ENCODE measurements at places on chromosomes 13 and 19.

GRCh38 chr13:32107474-32107873, 75.9 kb downstream of the FRY start:
- H3K36me3 ChIP-seq: peaks cover 2% of the 10 kb centered on the region
- no peaks in the 10 kb centered on the region for H3K4me1 ChIP-seq
- no peak overlapping the region for H3K4me3 ChIP-seq
- DNase-seq: no peak
- H3K27ac ChIP-seq: no peak overlapping the region

- H3K27ac ChIP-seq: peak overlapping the region; percentile 98
- no peak for DNase-seq
- H3K36me3 ChIP-seq: peaks cover 18% of the 10 kb centered on the region
- H3K4me3 ChIP-seq: peak overlapping the region; percentile 91
Measured at GRCh38 chr13:32316028-32316339, 676 bp downstream of the BRCA2 start.

DNA sequence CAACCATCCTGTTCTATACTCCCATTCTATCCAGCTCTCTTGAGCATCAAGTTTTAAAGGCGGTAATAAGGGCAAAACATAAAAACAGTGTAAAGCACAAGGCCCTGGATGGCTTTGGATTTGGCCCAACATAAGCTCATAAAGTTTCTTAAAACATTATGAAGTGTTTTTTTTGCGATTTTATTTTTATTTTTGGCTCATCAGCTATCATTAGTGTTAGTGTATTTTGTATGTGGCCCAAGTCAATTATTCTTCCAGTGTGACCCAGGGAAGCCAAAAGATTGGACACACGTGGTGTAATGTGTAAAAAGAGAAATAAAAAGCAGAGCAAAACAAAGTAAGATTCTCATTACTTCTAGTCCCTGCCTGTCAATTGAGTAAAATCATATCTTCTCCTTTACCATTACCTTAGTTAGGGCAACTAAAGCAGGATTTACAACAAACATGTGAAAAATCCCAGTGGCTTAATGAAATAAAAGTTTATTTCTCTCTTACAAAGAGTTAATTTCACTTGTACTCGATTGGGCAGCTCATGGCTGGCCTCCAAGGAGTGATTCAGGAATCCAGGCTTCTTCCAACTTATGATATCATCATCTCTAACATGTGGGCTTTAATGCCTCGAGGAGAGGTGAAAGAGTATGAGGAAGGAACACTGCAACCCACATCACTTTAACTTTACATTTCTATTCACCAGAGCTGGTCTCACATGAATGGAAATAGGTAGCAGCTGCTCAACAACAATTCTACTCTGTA, 725.2 kb upstream of the SLITRK1 start:
- no peak overlapping the region for H3K27ac ChIP-seq
- no peaks in the 10 kb centered on the region for H3K36me3 ChIP-seq
- H3K27me3 ChIP-seq: no peaks in the 10 kb centered on the region

DNA sequence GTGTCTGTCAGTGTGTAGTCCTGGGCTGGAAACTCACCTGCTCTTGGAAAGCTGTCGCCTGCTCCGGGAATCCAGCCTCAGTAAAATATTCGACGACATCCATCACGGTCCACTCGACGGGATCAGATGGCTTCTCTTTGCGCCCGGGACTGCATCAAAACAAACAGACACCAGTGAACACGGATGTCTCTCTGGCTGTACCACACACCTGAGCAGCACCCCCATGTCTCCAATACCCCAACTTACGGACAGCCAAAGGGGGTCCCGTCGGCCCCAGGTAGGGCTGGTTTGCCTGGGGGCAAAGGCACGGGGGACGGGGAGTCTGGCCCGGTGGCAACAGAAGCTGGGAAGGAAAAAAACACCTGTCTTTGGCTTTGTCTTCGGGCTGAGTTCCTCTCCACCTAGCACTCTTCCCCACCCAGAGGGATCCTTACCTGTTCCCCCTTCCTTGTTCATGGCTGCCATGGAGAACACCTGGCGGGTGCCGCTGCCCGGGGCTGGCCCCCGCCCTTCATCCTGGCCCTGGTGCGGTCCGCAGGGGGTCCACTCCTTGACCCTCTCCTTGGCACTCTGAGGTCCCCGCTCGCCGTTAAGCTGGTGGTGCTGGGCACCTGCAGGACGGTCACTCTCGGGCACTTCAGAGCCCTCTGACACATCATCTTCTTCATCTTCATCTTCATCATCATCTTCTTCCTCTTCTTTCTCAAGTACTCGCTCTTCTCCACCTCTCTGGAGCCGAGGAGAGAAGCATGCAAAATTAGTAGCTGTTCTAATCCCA, 1.7 kb downstream of the SAMD1 start:
- no peak overlapping the region for H3K27ac ChIP-seq
- peaks cover 17% of the 10 kb centered on the region for H3K4me1 ChIP-seq
- DNase-seq: no peak
- H3K4me3 ChIP-seq: peak overlapping the region; percentile 73
- peaks cover 23% of the 10 kb centered on the region for H3K36me3 ChIP-seq
- no peaks in the 10 kb centered on the region for H3K27me3 ChIP-seq

DNA sequence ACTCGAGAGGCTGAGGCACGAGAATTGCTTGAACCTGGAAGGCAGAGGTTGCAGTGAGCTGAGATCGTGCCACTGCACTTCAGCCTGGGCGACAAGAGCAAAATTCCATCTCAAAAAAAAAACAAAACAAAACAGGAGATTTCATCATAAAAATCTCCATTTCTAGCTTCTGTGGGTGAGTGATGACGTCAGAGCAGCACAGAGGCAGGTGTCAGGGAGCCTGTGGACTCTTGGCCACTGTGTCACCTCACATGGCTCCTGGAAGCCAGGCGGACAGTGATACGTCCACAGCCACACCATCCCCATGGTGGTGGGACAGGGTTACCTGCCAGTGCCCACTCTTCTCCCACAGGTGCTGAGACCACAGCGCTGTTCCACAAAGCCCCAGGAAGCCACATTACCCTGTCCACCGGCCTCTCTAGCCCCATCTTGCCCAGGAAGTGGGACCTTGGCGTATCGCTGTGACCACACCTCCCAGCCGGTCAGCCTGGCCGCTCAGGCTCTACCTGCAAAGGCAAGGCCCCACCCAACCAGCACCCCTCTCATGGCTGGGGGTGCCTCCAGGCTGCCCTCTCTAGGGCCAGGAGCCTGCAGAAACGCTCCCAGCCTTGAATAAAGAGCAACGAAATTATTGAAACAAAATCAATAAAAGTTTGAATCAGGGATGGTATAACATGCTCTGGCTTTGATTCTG, 2.5 kb upstream of the FXYD3 start:
- no peak overlapping the region for H3K4me3 ChIP-seq
- H3K36me3 ChIP-seq: no peaks in the 10 kb centered on the region
- DNase-seq: no peak

DNA sequence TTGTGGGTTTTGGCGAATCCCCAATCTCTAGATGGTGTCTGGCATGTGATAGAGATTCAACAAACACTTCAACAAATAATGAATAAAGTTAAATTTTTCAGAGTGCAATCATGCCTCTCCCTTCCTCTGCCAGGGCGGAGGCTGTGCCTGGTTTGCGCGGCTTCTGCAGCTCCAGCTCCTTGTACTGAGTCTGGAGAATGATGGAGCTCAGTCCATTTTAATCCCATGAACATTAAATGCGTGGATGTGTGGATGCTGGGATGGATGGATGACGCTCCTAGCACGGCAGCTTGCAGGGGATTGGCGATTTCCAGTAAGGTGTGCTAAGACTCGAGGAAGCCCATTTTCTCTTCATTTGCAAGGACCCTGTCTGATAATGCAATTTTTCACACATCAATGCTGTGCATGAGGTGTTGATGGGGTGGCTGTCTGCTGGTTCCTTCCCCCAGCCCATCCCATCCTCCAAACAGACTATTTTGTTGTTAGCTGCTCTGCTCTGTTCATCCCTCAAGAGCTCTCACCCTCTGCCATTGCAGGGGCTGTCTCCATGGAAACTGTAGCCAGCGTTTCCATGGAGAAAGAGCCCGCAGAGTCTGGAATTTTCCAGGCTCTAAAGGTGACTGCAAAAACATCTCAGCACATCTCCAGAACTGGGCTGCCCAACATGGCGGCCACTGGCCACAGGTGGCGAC, 92.6 kb upstream of the PEG3 start:
- H3K4me3 ChIP-seq: no peak overlapping the region
- H3K27ac ChIP-seq: no peak overlapping the region
- H3K27me3 ChIP-seq: no peaks in the 10 kb centered on the region

DNA sequence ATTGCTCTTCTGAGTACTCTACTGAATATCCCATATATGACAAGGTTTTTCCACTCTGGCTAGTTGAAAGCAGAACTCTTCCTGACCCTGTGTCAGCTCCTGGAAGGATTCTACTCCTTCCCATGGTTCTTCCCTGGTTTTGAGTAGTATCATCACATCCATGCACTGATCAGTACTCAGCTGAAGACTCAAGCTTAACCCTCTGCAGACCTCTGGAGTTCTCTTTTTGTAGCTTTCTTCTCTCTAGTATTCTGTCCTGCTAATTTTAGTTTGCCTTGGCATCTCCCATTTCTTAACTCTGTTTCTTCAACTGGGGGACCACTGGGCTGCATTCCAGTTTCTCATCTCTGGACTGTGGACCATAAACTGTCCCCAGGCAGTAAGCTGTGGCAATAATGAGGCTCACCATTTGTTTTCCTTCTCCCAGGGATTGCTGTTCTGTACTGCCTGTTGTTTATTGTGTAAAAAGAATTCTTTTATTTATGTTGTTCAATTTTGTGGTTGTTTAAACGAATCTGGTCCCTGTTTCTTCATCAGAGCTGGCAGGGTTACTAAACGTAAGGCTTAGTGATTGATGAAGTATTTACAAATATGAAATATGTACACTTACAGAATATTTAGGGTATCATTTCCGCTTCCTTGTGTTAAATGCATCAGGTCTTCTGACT, 19.7 kb downstream of the LPAR6 start:
- DNase-seq: no peak
- H3K27me3 ChIP-seq: no peaks in the 10 kb centered on the region
- H3K4me3 ChIP-seq: no peak overlapping the region
- peaks cover 2% of the 10 kb centered on the region for H3K36me3 ChIP-seq

DNA sequence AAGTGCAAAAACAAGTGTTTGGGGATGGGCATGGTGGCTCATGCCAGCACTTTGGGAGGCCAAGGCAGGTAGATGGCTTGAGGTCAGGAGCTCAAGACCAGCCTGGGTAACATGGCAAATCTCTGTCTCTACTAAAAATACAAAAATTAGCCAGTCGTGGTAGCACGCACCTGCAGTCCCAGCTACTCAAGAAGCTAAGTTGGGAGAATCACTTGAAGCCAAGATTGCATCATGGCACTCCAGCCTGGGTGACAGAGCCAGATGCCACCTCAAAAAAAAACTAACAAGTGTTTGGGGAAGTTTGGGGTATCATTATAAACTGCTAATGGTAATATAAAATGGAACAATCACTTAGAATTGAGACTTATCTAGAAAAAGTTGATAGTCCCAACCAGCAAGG, 24.6 kb downstream of the XPO4 start:
- H3K36me3 ChIP-seq: peaks cover 2% of the 10 kb centered on the region
- H3K27me3 ChIP-seq: no peaks in the 10 kb centered on the region
- peaks cover 43% of the 10 kb centered on the region for H3K4me1 ChIP-seq
- H3K27ac ChIP-seq: no peak overlapping the region
- DNase-seq: no peak
- no peak overlapping the region for H3K4me3 ChIP-seq

DNA sequence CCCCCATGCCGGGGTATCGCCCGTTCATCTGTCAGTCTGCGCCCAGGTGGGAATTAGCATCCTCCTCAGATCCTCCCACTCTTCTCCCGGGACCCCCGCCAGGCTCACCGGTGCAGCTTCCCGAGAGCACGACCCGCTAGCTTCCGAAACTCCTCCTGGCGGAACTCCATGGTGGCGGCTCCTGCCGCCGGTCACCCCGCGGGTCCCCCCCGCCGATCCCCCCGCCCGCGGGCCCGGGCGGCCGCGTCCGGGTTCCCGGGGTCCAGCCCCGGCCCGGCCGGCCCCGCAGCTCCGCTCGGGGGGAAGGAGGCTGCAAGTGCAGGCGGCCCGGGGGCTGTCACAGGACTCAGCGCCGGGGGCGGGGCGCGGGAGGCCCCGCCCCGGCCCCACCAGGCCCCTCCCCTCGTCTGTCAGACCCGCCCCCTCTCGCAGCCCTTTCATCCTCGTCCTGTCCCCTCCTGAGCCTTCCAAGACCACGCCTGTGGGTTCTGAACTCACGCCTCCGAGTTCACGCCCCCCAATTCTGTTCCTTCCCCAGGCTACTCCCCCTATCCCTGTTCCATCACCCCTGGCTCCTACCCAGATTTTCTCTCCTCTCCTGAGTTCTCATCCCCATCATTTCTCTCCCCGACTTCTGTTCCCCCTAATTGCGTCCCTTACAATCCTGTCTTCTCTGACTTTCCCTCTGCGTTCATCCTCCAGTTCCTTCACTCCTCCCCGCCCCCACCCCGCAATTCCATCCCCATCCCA, at the start of gene SLC17A7:
TSS of gene SLC17A7 (minus strand) at position 318 of the 750 bp plus-strand sequence. CDS start at position 170, 148 bp downstream.
- peak within 1 kb of the TSS; percentile 75 for H3K4me3 ChIP-seq
- peak within 1 kb of the TSS; percentile 74 for H3K27ac ChIP-seq
- DNase-seq: no peak

DNA sequence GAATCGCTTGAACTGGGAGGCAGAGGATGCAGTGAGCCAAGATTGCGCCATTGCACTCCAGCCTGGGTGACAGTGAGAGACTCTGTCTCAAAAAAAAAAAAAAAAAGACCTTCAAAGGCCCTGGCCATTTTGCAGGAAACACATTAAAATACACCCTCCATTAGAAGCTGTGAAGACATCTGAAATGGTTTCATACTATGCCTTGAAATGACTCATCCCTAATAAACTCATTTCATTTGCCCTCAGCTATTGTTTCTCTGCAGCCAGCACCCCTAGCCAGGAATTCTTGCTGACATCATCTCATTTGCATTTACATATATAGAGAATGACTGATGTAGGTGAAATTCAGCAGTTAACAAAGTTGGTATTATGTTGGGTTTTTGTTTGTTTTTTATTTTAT, 8.7 kb downstream of the EML2 start:
- H3K27me3 ChIP-seq: no peaks in the 10 kb centered on the region
- H3K27ac ChIP-seq: no peak overlapping the region
- no peaks in the 10 kb centered on the region for H3K4me1 ChIP-seq
- no peak overlapping the region for H3K4me3 ChIP-seq
- DNase-seq: no peak

DNA sequence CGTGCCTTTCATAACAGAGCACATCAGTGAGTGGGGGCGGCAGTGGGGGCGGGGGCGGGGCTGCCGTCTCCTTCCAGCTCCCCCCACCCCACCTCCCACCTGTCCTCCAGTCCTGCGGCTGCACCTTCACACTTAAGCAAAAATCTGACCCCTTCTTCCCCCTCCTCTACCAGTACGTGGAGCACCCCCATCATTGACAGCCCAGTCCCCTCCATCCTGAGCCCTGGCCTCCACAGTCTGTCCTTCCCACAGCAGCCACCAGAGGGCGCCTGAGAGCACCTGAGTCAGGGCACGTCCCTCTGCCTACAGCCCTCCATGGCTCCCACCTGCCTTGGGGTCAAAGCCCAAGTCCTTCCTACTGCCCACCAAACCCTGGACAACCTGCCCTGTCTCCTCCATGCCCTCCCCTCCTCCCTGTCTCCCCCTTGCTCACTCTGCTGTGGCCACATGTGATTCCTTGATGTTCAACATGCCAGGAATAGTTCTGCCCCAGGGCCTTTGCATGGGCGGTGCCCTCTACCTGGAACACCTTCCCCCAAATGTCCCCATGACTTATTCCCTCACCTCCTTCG, 4.0 kb downstream of the EBI3 start:
- H3K4me3 ChIP-seq: no peak overlapping the region
- H3K27ac ChIP-seq: no peak overlapping the region
- peak; percentile 34 for DNase-seq
